Vagina (tissue), 2 donors: ENCODE measurements at places on chromosomes 13 and 19.

GRCh38 chr19:16232127-16232526 is 34.4 kb downstream of the AP1M1 start:
- no peak for DNase-seq

DNA sequence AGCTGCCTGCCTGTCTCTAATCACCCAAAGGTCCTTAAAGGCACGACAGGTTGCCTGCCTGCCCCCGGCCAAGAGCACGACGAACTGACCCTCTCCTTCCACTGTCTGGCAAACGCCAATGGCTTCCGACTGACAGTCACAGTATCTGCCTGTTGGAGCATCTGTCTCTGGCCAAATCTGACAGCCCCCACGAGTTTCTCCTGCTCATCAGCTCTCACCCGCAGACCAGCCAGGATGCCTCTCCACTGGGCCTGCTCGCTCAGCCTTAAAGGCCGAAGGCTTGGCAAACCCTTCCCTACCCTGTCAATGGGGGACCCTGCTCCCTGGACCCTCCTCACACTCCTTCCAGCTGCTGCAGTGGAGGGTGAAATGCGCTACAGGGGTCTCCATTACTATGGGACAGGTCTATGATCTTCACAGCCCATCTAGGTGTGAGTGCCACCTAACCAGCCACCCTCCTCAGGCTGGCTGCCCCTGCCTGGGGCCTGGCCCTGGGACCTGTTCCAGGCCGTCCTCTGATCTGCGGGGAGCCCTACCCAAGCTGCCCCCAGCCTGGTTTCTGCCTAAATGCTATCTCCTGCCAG is 932 bp downstream of the FAM83E start:
- DNase-seq: no peak

DNA sequence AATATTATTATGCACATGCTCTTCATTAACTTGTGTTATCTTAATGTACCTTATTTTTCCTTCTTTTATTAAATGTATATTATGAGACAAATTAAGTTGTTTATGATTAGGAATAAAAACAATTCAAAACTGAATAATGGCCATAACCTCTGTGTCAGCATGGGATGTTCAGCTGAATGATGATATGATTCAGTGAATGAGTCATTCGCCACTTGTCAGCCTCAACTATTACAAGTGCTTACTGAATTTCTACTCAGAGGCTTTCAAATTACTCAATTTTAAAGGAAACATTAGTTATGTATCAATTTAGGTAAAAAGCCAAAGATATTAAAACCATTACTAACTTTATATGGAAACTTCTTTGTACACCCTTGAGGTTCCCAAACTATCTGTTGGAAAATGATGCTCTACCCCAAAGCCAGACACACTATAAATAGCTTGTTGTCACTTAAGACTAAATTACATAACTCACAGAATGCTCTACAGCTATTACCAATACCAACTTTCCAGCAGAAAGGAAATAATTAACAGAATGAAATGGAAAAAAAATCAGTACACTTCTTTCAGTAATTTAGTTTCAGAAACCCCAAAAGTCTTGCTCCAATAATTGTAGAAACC is 14.4 kb downstream of the LIG4 start:
- DNase-seq: no peak

GRCh38 chr13:27005556-27005955 is 166.1 kb downstream of the USP12 start:
- no peak for DNase-seq

- DNase-seq: no peak
Measured at GRCh38 chr13:85816413-85816812, 17.2 kb upstream of the SLITRK6 start.

DNA sequence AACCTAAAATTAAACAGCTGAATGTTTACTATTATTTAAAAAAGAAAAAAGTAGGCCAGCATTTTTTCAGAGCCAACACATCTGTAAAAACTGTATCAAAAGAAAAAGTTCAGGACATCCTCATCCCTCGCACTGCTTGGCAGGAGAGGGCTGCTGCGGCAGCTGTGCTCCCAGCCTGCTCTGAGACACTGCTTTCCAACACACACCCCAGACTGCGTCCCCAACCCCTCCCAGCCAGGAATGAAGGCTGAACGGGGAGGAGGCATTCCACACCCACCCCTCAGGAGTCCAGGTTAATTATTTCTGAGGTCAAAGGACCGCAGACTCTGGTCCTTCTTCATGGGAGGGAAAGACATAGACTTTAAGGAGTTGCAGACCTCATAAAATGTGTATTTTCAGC is 43.1 kb downstream of the COL4A1 start:
- DNase-seq: no peak

DNA sequence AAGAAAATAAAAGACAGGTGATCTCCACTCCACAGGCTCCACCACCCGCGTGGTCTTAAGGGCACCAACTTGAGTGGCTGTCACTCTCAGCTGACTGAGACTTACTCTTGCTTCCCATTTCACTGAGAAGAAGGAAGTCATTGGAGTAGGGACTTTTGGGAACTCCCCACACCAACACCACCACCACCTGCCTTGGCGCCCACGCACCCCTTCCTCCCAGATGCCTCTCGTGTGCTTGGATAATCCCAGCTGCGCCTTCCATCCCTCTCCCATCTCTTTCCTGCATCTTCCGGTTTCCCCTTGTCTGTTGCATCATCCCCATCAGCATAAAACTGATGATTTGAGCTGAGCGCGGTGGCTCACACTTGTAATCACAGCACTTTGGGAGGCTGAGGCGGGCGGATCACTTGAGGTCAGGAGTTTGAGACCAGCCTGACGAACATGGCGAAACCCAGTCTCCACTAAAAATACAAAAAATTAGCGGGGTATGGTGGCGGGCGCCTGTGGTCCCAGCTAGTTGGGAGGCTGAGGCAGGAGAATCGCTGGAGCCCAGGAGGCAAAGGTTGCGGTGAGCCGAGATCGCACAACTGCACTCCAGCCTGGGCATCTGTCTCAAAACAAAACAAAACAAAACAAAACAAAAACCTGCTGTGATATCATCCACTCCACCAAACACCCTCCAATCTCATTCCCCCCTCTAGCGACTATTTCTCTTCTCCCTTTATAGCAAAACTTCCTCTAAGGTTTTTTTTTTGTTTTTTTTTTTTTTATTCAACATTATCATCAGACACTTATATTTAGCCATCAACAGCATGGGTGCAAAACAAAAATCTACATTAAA is 25.5 kb downstream of the AP2S1 start:
- no peak for DNase-seq

- no peak for DNase-seq
Measured at GRCh38 chr19:57239982-57240310, 486 bp upstream of the ZNF805 start.

DNA sequence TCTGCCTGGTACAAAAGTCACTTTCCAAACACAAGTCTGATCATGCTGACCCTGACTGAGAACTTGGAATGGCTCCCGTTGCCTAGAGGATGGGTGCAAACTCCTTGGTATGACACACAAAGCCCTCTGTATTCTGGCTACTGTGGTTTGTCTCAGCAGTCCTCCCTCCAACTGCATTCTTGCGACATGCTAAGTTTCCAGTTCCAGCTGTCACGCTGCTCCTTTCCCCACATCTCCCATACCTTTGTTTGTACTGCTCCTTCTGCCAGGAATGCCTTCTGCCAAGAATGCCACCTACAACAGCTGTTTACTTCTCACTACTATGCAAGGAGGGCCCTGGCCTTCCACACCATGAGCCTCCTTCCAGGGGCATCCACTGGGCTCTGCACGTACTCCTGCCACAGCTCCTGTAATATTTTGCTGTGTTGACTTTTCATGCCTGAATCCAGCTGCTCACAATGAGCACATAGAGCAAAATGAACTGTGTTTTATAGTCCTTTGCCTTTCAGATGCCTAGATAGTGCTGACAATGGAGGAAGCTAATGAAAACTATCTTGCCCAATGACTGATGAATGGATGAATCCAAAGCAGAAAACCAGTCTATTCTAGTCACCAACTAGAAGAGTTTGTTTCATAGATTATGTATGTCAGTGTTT is 543.7 kb downstream of the EFNB2 start:
- peak; percentile 83 for DNase-seq

- DNase-seq: no peak
Measured at GRCh38 chr13:103883164-103883563, 816.9 kb upstream of the SLC10A2 start.

GRCh38 chr19:49071860-49072547 is 495 bp downstream of the KCNA7 start:
- no peak for DNase-seq

GRCh38 chr13:54845351-54845965 is 1816.8 kb downstream of the OLFM4 start:
- DNase-seq: no peak

GRCh38 chr13:79547211-79548195 is 66.5 kb downstream of the NDFIP2 start:
- no peak for DNase-seq

- no peak for DNase-seq
Measured at GRCh38 chr13:92224052-92224821, 825.8 kb downstream of the GPC5 start.

DNA sequence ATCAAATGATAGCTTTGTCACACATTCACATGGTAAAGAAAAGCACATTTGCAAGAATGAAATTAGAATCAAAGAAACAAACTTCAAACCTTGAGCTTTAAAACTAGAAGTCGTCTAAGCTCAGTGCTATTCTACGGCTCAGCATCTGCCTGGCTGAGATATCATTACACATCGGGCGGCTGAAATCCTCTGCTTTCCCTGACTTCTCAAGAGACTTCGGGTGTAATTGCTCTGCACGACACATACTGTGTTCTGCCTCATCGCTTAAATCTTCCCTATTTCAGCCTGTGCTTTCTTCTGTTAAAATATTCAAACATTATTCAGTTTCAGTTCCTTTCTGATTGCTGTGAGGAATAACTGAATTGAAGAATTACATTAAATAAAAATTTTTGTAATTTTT is 265.3 kb downstream of the NALCN start:
- no peak for DNase-seq

- DNase-seq: no peak
Measured at GRCh38 chr19:15324791-15325519, 7.4 kb downstream of the BRD4 start.

GRCh38 chr13:106349080-106349931 is 186.2 kb downstream of the EFNB2 start:
- no peak for DNase-seq

DNA sequence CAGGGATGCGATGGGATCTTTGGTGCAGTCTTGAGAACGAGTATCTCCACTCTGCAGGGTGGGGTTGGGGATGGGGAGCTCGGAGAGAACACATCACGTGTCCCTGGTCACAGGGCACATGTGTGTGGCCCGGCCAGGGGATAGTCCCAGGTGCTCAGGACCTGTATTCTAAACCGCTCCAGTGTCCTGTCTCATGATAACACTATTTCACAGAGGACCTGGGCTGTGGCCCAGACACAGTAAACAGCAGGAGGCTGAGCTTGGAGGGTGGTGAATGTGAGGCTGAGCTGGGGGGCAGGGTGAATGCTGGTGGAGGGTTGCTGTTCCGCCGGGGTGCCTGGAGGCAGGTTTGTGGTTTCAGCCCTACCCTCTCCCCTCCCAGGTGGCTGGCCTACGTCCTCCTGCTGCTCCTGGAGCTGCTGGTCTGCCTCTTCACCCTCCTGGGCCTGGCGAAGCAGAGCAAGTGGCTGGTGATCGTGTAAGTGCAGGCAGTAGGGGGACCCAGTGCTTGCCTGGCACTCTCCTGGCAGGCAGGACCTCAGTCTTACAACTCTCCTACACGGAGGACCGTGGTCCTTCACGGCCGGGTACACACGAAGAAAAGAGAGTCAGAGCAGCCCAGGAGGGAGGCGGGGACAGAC is 11.1 kb downstream of the TTYH1 start:
- no peak for DNase-seq

DNA sequence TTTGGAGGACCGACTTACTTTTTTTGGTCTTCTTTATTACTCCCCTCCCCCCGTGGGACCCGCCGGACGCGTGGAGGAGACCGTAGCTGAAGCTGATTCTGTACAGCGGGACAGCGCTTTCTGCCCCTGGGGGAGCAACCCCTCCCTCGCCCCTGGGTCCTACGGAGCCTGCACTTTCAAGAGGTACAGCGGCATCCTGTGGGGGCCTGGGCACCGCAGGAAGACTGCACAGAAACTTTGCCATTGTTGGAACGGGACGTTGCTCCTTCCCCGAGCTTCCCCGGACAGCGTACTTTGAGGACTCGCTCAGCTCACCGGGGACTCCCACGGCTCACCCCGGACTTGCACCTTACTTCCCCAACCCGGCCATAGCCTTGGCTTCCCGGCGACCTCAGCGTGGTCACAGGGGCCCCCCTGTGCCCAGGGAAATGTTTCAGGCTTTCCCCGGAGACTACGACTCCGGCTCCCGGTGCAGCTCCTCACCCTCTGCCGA is 409 bp downstream of the FOSB start:
- peak; percentile 89 for DNase-seq

DNA sequence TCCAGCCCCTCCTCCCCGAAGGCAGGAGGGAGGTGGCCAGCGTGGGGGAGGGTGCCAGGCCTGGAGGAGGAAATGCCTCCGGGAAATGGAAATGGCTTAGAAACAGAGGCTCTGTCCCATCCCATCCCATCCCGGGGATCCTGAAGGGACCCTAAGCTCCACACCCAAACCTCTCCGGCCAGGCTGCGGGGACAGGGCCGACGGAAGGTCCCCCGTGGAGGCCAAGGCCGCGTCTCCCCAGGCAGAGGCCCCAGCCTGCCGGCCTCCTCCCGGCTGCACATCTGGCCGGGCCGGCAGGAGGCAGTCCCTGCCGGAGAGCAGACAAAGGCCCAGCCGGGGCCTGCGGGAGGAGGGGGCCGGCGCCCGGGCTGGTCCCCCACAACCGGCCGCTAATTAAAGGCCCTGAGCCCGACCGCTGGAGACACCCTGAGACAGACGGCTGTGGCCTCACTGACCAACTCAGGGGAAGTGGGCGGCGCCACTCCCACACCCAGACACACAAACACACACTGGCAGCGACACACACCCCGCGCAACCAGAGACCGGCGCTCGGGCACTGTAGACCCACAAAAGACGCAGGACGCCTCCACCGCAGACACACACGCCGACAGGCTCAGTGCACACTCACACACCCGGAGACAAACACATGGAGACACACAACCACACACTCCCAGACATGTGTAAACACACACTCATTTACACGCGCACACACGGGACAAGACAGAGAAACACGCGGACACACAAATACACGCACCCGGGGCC is 1.1 kb downstream of the ADAMTS10 start:
- DNase-seq: no peak

GRCh38 chr13:19864024-19864745 is 736 bp upstream of the ZMYM5 start:
- DNase-seq: peak; percentile 90

- DNase-seq: peak; percentile 64
Measured at GRCh38 chr13:113547238-113547971, 37.1 kb upstream of the TFDP1 start.
